Activated T-cell treated with anti-CD3 and anti-CD28 coated beads, Interleukin-2, amount 50 U/mL, for 24 hours (primary cell): ENCODE measurements at places on chromosomes 7 and 10.

DNA sequence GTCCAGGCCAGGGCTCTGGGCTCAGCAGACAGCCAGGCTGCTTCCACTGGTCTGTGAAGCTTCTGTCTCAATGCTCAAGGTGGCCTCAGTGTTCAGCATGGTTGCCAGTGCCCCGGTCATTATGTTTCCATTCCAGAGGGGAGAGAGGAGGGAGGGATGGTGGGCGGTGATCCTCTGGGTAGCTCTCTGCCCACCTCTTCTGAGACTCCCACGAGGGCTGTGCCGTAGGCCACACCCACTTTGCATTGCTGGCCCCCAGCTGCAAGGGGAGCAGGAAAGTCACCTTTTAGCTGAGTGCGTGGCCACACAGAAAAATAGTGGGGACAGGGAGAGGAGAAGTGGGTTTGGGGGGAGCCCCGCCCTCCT lies 42.5 kb downstream of the FOXK1 start:
- no peak for DNase-seq

GRCh38 chr10:11881477-11882417 lies 58.6 kb downstream of the PROSER2 start:
- no peak for DNase-seq

DNA sequence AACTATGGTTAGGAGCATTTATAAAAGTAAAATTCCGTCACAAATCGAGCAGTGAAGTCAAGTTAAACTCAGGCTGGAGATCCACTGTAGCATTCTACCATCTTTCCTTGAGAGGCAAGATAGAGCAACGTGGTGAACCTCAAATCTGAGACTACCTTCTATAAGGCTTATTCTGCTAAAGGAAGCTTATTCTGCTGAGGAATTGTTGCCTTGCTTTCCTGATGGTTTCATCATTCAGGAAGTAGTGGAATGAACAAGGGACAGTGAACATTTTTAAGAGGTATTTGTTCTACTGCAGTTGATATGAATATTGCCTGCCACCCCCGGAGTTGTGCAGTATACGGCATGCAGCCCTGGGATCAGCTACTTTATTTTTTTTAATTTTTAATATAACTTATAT lies 170.8 kb downstream of the VPS50 start:
- no peak for DNase-seq

DNA sequence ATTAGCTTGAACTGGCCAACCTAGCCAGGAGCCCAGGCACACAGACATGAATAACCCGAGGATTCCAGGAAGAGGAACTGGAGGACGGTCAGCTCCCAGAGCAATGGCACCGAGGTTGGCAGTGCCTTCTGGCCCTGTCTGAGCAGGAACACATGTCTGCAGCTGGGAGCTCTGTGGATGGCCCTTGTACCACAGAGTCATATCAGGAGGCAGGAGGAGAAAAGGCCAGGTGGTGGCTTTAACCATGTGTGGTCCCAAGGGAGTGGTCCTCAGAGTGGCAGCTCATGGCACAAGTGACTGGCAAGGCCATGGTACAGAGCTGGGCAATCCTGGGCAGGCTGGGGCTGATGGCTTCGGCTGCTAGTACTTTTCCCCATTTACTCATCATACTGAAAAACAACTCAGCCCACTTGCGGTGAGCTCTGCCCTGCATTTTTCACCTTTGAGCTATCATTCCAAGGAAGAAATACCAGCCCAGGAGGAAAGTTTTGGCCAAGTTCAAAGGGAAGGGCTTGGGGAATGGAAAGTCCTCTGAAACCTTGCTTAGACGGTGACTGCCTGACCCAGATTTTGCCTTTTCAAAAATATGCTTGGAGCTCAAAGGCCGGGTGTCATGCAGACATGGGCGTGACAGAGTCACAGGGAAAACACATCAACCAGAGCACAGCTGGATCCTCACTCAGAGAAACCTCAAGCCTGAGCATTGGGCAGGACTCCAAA lies 25.7 kb upstream of the LOXL4 start:
- DNase-seq, result no peak

DNA sequence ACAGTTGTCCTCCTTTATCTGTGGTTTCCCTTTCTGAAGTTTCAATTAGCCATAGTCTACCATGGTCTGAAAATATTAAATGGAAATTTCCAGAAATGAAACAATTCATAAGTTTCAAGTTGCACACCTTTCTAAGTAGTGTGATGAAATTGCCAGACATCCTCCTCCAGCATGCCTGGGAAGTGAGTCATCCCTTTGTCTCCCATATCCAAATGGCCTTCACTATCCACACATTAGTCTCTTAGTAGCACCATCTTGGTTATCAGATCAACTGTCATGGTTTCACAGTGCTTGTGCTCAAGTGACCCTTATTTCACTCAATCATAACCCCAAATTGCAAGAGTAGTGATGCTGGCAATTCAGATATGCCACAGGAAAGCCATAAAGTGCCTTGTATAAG lies 83.4 kb upstream of the PPP1R9A start:
- no peak for DNase-seq

GRCh38 chr10:67776371-67776770 lies 61.6 kb downstream of the DNAJC12 start:
- DNase-seq, result no peak

GRCh38 chr7:1121886-1122831 lies 34.2 kb downstream of the GPER1 start:
- DNase-seq, result no peak

GRCh38 chr10:120979435-120980278 lies 128.5 kb downstream of the WDR11 start:
- DNase-seq, result peak; percentile 32

GRCh38 chr7:142868986-142869415 lies 14.1 kb downstream of the EPHB6 start:
- DNase-seq, result no peak

DNA sequence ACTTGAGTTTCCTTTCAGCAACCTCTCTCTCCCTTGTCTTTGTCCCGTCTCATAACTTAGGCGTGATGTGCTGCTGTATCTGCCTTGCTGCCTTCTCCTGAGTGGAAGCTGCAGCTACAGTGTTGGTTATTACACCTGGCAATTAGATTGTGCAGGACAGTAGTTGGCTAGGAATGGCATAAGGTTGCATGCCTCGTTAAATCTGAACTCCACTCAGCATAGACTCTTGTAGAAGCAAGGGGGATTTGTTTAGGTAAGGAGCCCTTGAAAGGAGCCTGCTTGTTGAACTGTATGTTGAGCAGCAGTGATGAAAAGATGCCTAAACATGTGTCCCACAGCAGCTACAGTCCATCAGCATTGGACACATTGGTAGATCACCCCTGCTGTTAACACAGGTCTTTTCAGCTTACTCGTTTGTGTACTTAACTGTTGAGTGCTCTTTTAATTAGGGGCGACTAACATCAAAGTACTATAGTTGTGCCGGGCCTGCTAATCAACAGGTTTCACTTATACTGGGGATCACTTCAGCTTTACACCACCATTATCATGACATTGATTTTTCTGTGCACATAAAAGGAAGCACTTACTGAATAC lies 225.0 kb downstream of the AUTS2 start:
- DNase-seq, result no peak

GRCh38 chr10:9670911-9671310 lies 1346.8 kb upstream of the CELF2 start:
- no peak for DNase-seq

- DNase-seq, result no peak
These were observed 60.8 kb upstream of the NPTX2 start for GRCh38 chr7:98556288-98556687.

- no peak for DNase-seq
These were observed 48.2 kb downstream of the DYNC2I1 start for GRCh38 chr7:158904599-158904998.

DNA sequence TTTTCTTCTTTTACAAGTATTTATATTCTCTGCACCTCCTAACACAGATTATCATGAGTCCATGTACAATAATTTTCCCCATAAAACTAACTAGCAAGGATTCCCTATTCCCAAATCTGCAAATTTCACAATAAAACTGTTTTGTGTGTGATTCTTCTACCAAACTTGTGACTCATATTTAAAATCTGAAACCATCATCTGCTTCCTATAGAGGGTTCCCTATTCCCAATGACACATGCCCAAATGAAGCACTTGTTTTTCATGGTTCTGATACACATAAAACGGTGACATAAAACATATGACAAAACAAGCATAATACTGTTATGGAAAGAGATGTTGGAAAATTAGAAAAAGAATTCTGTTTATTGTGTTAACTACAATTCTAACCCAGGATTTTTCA lies 657.6 kb downstream of the PARD3 start:
- DNase-seq, result no peak

DNA sequence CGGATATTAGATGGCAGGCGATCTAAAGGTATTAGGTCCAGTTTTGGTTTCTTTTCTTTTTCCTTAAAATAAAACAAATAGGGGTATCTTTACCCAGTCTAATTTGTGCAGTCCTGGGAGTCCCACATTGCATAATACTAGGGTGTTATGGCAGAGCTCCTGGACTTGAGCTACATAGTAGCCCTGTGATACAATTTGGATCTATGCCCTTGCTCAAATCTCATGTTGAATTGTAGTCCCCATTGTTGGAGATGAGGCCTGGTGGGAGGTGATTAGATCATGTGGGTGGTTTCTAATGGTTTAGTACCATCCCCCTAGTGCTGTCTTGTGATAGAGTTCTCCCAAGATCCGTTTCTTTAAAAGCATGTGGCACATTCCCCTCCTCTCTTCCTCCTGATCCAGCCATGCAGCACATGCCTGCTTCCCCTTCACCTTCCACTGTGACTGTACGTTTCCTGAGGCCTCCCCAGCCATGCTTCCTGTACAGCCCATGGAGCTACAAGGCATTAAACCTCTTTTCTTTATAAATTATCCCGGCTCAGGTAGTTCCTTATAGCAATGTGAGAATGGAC lies 141.9 kb downstream of the RPS24 start:
- DNase-seq, result no peak

DNA sequence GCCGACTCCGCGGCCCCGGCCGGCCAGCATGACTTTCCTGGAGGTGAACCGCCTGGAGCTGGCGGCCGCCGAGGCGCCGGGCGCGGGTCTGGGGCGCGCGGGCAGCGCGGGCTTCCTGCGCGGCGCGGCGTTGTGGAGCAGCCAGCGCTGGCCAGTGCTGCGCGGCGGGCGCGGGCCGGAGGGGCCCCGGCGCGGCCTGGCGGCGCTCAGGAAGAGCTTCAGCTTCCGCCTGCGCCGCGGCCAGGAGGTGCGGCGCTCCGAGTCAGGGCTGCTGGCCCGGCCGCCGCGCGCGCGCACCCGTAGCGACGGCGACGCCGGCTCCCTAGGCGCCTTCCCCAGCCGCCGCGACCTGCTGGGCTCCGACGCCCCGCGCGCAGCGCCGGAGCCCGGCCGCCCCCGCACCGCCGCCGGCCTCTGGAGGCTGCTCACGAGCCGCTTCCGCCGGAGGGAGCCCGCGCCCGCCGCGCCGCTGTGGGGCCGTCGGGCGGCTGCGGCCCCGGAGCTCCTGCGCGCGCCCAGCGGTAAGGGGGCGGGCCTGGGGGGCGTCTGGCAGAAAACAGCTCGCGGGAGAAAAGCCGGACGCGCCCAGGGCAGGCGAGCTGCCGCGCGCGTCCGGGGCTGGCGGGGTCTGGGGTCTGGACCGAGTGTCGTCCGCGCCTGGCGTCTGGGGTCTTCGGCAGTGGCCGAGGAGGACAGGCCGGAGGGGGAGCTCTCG lies 29.0 kb downstream of the AGAP3 start:
- DNase-seq, result peak; percentile 62

DNA sequence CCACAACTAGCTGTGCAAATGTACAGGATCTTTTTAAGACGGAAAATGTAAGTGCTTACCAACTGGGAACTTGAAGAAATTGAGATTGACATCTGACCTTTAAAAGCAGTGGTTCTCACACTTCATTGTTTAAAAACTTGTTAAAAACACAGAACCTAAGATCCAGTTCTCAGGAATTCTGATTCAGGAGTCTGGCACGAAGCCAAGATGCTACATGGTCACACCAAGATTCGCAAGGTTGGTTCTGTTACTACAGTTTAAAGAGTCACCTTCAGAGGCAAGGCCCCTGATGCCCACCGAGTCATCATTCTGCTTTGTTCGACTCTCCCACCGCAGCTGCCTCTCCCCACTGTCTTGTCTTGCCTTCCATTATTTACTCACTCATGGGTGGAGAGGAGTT lies 113.3 kb downstream of the GLI3 start:
- DNase-seq, result no peak

GRCh38 chr7:104106108-104106905 lies 101.5 kb downstream of the ORC5 start:
- no peak for DNase-seq
